ENCODE measurements at places on chromosomes 2 and 18. TPM values are rescaled to one million over a fixed set of nuclear protein-coding genes. Genes with fewer than 3 reads are reported as not detected.

DNA sequence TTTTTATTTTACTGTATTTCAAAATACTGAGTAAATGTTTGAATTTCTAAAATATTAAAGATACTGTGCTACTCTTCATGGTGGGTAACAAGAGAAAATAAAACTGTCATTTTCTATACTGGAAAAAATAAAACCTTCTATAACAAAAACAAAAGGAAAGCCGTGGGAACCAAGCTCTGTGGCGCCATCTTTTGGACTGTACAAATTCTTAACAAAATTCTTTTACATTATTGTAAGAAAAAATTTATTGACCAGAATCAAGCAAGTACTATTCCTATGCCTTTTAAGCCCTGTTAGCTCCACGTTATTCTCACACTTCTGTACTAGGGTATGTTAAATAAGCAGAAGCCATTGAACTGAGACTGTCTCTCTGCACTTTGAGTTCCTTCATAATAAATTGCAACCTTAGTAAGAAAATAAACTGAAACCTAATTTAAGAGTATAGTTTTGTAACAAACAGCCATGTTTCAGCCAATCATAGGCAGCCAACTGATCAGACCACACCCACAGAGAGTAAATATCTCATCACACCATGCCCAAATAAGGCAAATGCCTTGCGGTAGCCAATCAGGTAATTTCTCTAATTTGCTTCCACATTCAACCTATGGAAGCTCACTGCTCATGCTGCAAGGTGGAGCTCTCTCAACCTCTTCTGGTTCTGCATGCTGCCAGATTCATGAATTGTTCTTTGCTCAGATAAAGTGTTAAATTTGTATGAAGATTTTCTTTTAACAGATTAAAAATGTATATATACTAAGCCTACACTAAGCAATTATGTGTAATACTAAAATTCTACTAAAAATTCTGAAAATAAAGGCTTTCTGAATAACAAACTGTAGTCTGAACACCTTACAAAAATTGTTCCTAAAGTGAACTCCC is 42.2 kb downstream of the HIBCH start:
- H3K36me3 ChIP-seq = no peaks in the 10 kb centered on the region
- H3K4me1 ChIP-seq = peaks cover 4% of the 10 kb centered on the region
- DNase-seq = no peak
- H3K27me3 ChIP-seq = no peaks in the 10 kb centered on the region
- no peak overlapping the region for H3K27ac ChIP-seq
- no peak overlapping the region for H3K4me3 ChIP-seq

Gene OSBPL1A
- total RNA-seq = 85.4 TPM

Gene COL4A3
- total RNA-seq = 6.9 TPM

- H3K27ac ChIP-seq = no peak overlapping the region
- no peaks in the 10 kb centered on the region for H3K36me3 ChIP-seq
- no peak overlapping the region for H3K4me3 ChIP-seq
- no peak for DNase-seq
- H3K27me3 ChIP-seq = no peaks in the 10 kb centered on the region
- no peaks in the 10 kb centered on the region for H3K4me1 ChIP-seq
These were observed 3.4 kb downstream of the B4GALT6 start for GRCh38 chr18:31680831-31681568.

- peak overlapping the region; percentile 48 for H3K27ac ChIP-seq
- no peaks in the 10 kb centered on the region for H3K36me3 ChIP-seq
- H3K4me3 ChIP-seq = peak overlapping the region; percentile 87
These were observed 633 bp upstream of the ARMC9 start for GRCh38 chr2:231197706-231198290.

GRCh38 chr2:102837626-102838198 is 75.9 kb downstream of the TMEM182 start:
- no peak overlapping the region for H3K27ac ChIP-seq
- H3K4me1 ChIP-seq = no peaks in the 10 kb centered on the region
- DNase-seq = no peak
- H3K27me3 ChIP-seq = no peaks in the 10 kb centered on the region
- H3K4me3 ChIP-seq = no peak overlapping the region

GRCh38 chr2:188851311-188851710 is 122.9 kb upstream of the COL3A1 start:
- H3K27me3 ChIP-seq = no peaks in the 10 kb centered on the region
- H3K36me3 ChIP-seq = no peaks in the 10 kb centered on the region
- no peaks in the 10 kb centered on the region for H3K4me1 ChIP-seq
- no peak overlapping the region for H3K27ac ChIP-seq

- DNase-seq = no peak
- H3K27ac ChIP-seq = no peak overlapping the region
- no peak overlapping the region for H3K4me3 ChIP-seq
- H3K36me3 ChIP-seq = no peaks in the 10 kb centered on the region
- H3K27me3 ChIP-seq = no peaks in the 10 kb centered on the region
These were observed 4.9 kb upstream of the GPC1 start for GRCh38 chr2:240430595-240430994.

Gene FAM161A
- total RNA-seq = 2.8 TPM

GRCh38 chr2:119326938-119327337 is 39.7 kb downstream of the C2orf76 start:
- DNase-seq = no peak
- no peak overlapping the region for H3K4me3 ChIP-seq
- no peaks in the 10 kb centered on the region for H3K4me1 ChIP-seq
- H3K27ac ChIP-seq = no peak overlapping the region
- H3K36me3 ChIP-seq = no peaks in the 10 kb centered on the region

Gene AKAIN1
- total RNA-seq = not detected

Gene CNDP1
- total RNA-seq = not detected

- no peaks in the 10 kb centered on the region for H3K27me3 ChIP-seq
- no peak overlapping the region for H3K27ac ChIP-seq
- no peak overlapping the region for H3K4me3 ChIP-seq
- no peaks in the 10 kb centered on the region for H3K4me1 ChIP-seq
- H3K36me3 ChIP-seq = no peaks in the 10 kb centered on the region
These were observed 51.7 kb upstream of the EHBP1 start for GRCh38 chr2:62653582-62654422.

Gene ADRA2B
- 2.3 TPM for total RNA-seq

Gene EVX2
- not detected for total RNA-seq

GRCh38 chr2:29921560-29921915 is at the start of gene ALK:
TSS of gene ALK (minus strand) at chr2:29921586. CDS start at chr2:29920659, 927 bp downstream.
- H3K4me1 ChIP-seq = peaks cover 13% of the 10 kb centered on the region
- no peaks in the 10 kb centered on the region for H3K36me3 ChIP-seq
- no peak within 1 kb of the TSS for H3K27ac ChIP-seq
- peak; percentile 87 for DNase-seq
- peak within 1 kb of the TSS; percentile 55 for H3K4me3 ChIP-seq
- peaks cover 14% of the 10 kb centered on the region for H3K27me3 ChIP-seq

- no peak overlapping the region for H3K4me3 ChIP-seq
- no peaks in the 10 kb centered on the region for H3K4me1 ChIP-seq
- no peaks in the 10 kb centered on the region for H3K27me3 ChIP-seq
- no peak overlapping the region for H3K27ac ChIP-seq
- DNase-seq = no peak
- no peaks in the 10 kb centered on the region for H3K36me3 ChIP-seq
These were observed 60.4 kb upstream of the ZNF397 start for GRCh38 chr18:35180455-35180854.
